ENCODE measurements at places on chromosomes 2 and 18. TPM values are rescaled to one million over a fixed set of nuclear protein-coding genes. Genes with fewer than 3 reads are reported as not detected.

The SCYGR8 gene
- total RNA-seq = not detected

The C2orf72 gene
- total RNA-seq = 0.48 TPM

The HOXD9 gene
- total RNA-seq = 1.4 TPM

The NT5DC4 gene
- not detected for total RNA-seq

The IGFBP5 gene
- total RNA-seq = 22.4 TPM

The TEX44 gene
- total RNA-seq = not detected

The CYP27C1 gene
- 3.5 TPM for total RNA-seq

The TLX2 gene
- total RNA-seq = 4.2 TPM

The TUBA3E gene
- total RNA-seq = not detected

- DNase-seq = no peak
These were observed 4.1 kb downstream of the FEV start for GRCh38 chr2:218980735-218981389.

DNA sequence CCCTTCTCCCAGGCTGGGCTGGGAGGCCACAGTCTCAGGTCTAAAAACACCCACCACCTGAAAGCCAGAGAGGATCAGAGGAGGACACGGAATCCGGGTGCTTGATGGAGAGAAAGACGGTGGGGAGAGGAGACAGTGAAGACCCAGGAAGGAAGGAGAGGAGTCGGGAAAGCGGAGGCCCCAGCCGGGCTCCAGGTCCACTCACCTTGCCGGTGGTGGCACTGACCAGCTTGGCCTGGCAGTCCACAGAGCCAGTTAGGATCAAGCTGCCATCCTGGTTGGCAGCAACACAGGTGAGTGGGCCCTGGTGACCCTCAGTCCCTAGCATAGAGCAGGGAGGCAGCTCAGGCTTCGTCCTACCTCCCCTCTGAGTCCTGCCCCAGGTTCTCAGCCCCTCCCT, 4.3 kb downstream of the AAMP start:
- DNase-seq = no peak

DNA sequence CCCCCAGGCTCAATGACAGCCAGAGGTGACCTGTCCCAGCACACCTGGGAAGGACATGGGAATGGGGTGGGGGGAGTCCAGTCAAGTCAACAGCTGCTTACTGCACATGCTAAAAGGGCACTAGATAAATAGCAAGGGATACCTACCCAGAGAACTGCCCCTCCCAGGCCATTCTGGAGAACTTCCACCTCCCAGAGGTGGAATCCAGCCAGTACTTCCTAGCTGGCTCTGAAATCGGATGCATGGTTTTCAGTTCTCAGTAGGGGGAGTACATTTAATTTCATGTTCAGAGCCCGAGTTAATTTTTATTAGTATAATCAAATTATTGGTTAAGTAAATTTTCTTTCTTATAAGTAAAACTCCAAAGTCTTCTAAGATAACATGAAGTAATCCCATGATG, 28.9 kb upstream of the ITGA6 start:
- DNase-seq = no peak

DNA sequence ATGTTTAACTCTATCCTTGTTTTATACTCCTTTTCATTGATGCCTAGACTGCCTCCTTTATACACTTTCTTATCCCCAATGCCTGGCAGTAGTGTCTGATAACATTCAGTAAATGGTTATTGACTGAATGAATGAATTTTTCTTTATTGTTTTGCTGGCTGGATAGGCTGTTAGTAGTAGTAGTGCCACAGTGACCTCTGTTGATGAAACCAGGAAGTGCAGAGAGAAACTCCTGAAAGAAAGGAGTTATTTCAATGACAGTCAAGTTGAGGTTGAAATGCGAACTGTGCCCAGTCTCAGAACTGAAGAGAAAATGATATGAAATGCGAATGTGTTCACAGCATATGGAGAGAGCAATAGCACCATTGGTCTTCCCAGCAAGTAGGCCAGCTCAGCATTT, 26.8 kb upstream of the SLC9A2 start:
- no peak for DNase-seq

- peak; percentile 19 for DNase-seq
These were observed 81.4 kb downstream of the CMPK2 start for GRCh38 chr2:6784291-6784690.

DNA sequence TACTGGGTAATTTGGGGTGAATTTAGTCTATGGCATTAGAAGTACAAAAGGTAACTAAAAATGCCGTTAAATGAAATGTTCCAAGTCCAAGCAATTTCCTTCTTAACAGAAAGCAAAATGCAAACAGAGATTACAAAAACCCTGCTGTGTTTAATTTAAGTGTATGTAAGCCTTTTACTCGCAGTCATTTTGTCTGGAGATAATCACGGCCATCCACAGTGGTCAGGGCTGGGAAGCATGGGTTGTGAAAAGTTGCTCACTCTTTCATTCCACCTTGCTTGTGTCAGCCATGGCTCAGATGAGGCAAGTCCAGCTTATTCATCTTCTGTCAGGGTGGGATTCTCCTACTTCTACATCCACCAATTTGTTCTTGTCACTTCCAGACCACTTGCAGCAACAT, 983.6 kb upstream of the ZEB2 start:
- no peak for DNase-seq

DNA sequence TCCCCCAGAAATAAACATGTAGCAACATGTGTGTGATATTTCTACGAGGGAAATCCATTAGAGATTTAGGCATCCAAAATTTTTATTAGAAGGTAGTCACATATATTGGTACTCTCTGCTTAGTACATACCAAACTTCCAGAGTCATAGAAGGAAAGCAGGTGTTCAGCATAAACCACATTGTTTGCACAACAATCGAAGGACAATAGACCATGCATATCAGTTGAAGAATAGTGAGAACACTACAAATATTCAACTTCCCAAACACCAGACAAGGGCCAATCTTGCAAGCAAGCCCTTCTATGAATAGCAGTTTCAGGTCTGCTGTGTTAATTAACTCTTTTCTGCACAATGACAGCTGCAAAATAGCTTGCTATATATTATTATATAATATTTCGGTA, 702.2 kb downstream of the ERBB4 start:
- DNase-seq = no peak

DNA sequence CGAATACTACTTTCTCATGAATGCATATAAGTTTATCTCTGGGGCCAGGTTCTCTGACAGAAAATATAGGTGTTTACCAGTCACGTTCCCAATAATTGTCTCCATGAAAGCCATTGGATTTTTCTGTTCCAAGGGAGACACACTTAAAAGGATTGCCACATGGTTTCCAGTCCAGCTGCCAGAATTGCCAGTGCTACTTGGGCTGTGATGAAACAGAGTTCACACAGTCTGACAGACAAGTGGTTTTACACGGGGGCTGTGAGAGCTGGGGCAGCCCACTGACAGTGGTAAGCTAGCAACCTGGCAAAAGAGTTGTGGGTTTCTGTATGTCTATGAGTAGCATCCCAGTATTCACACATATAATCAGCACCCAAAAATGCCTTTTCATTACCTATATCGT, 27.7 kb upstream of the ATRAID start:
- DNase-seq = no peak

GRCh38 chr2:98869870-98870269, 66.2 kb downstream of the CRACDL start:
- DNase-seq = no peak

DNA sequence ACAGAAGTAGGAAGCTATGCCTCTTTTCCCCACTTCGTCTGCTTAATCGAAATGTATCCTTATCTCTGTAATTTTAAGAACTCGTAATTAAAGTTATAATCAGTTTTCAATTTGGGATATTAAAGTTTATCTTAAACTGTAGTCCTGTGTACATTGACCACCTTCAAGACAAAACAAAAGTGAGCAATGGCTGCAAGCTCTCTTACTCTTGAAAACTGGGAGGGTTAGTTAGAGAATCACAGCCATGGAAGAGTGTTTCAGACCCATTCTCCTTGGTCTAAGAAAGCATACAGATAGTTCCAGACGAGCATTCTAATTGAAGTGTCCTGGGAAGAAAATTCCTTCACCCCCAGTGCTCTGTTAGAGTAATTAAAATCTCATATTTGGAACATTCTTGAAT, 2.0 kb downstream of the KCMF1 start:
- DNase-seq = no peak

- DNase-seq = peak; percentile 69
These were observed 102.6 kb upstream of the ITGA4 start for GRCh38 chr2:181354626-181355025.

DNA sequence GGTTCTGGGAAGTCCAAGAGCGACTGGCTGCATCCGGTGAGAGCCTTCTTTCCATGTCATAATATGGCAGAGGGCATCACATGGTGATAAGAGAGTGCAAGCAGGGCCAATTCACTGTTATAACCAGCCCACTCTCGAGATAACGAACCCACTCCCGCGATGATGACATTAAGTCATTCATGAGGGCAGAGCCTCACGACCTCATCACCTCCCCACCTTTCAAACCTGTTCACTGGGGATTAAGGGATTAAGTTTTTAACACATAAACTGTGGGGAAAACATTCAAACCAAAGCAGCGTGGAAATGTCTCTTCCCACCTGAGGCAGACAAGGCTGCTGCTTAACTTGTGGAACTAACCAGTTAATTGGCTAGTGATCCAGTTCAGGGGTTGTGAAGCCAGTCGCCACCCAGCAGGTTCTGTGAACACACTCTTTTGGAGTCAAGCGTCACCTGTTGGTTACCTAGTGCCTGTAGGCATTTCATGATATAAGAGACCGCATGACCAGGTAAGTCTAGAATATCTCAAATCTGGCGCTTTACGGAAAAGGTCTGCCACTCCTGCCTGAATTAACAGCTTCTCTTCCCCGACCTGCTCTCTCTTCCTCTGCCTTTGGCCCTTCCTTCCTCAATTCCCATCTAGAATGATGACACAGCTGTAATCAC, 54.3 kb downstream of the EDAR start:
- no peak for DNase-seq

GRCh38 chr2:24793761-24794435, 673 bp downstream of the CENPO start:
- peak; percentile 50 for DNase-seq

GRCh38 chr2:177000061-177000714, 212.4 kb upstream of the HNRNPA3 start:
- DNase-seq = no peak

- no peak for DNase-seq
These were observed 33.1 kb downstream of the SS18 start for GRCh38 chr18:26057344-26057773.

DNA sequence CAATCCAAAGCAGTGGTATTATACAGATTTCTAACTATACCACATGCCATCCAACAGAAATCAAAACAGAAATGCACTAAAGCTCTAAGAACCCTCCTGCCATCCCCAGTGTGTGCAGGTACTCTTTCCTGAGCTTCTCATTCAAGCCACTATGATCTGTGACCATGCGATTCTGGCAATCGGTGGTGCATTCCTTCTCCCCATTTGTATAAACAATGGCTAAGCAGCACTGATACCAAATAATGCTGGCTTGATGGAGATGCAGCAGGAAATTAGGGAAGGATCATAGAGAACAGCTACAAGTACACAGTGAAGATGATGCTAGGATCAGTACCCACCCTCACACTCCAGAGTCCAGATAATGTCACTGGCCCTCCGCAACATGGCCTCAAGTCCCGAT, 51.8 kb downstream of the PPP4R1 start:
- DNase-seq = no peak

DNA sequence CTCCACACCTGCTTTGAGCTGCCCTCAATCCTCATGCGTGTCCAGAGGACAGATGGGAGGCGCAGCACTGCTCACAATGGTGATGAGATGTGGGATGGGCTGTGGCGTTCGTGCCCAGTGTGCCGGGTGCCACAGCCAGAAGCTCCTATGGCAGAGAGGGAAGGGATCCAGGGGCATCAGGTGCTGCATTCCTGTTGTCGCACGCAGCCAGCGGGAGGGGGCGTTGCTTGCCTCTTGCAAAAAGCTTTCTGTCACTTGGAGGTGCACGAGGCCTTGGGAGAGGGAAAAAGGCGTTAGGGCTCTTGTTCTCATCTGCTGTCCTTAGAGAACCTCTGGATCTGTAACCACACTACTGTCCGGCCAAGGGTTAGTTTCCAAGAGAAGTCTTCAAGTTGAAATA, 29.2 kb upstream of the ALLC start:
- DNase-seq = no peak

DNA sequence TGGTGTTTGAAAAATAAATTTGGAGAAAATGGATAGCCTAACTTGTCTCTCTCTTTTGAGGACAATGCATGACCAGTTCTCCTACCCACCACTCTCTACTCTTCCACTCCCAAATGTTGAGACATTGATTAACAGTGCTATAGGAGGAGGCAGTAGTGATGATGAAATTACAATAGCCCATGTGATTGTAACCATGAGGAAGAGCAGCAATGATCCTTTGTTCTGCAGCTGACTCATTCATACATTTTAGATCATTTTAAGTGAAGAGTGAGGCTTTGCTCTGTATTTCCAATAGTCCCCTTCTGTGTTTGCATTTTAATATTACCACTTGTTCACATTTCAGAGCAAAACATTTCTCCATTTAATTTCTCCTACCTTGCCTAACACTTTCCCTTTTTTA, 592.3 kb downstream of the THSD7B start:
- DNase-seq = peak; percentile 9

GRCh38 chr18:41231681-41232080, 723.4 kb upstream of the PIK3C3 start:
- no peak for DNase-seq

DNA sequence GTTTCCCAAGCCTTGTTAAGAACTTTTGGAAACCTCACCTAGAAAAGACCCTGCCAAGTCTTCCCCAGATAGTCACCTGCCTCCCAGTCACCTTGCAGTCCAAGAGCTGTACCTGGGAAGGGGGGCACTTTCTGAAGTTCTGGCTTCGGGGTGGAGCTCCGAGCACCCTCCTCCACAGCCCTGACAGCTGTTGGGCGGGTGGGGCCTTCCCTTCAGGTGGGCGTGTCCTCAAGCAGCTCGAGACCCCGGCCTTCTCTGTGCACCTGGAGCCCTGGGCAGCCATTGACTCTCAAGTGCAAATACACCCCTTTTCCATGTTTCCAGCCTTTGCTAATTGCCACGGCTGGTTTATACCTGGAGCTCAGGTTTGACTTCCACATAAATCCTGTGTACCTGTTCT, 37.0 kb upstream of the IGFBP5 start:
- DNase-seq = no peak

DNA sequence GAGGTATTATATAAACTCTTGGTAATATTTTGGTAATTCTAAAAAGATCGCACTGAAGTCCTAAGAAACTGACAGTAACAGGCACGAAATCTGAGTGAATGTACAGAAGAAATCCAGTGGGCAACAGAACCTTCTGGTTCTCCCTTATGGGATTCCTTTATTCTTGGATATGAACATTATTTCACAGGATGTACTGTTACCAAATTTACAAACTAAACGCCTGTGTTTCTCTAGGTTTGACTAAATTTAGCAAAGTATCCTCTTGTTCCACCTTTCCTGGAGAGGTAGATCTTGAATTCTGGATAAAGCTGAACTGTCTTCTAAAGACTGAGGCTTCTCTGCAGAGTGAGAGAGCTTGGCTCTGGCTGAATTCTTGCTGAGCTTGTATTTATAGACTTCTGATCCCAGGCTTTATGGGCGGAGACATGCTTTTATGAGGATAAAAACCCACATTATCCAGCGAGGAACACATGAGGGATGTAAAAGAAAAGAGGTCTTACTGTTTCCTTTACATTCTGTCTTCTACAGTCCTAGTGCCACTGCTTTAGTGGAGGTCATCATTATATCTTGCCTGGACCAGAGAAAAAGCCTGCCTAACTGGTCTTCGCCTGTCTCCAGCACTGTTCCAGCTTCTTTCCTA, 220.8 kb downstream of the CDH2 start:
- no peak for DNase-seq

GRCh38 chr18:475202-476031, 25.1 kb downstream of the COLEC12 start:
- peak; percentile 92 for DNase-seq

All from RPMI7951 (cell line).